Aorta (tissue), 5 donors: ENCODE measurements at places on chromosomes 6 and 20. TPM values are rescaled to one million over a fixed set of nuclear protein-coding genes. Genes with fewer than 3 reads are reported as not detected.

GRCh38 chr6:106097411-106098231 lies 11.5 kb downstream of the PRDM1 start:
- no peak overlapping the region for H3K27ac ChIP-seq
- H3K27me3 ChIP-seq = no peaks in the 10 kb centered on the region

- H3K4me1 ChIP-seq = no peaks in the 10 kb centered on the region
- H3K27me3 ChIP-seq = no peaks in the 10 kb centered on the region
- DNase-seq = no peak
- H3K4me3 ChIP-seq = no peak overlapping the region
- H3K36me3 ChIP-seq = no peaks in the 10 kb centered on the region
- peak overlapping the region; percentile 96 for H3K27ac ChIP-seq
Measured at GRCh38 chr6:30782425-30783014, 38.2 kb upstream of the IER3 start.

- no peak overlapping the region for H3K4me3 ChIP-seq
- no peak overlapping the region for H3K27ac ChIP-seq
- DNase-seq = no peak
- H3K27me3 ChIP-seq = no peaks in the 10 kb centered on the region
- no peaks in the 10 kb centered on the region for H3K36me3 ChIP-seq
Measured at GRCh38 chr6:22442826-22443225, 126.5 kb upstream of the HDGFL1 start.

DNA sequence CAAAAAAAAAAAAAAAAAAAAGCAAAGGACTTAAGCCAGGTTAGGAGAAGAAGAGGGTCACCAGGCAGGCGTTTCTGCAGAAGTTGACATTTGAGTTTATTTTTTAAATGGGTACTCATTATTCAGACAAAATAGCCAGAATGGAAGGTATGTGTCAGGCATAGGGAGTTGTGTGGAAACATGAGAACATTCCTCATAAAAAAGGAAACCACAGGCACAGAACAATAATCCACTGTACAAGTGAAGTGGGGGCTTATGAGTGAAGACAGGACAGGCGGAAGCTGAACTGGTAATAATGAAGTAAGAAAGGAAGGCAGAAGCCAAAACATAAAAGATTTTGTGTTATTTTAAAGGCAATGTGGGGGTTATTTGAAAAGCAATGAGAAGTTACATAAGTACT lies 104.6 kb downstream of the EPB41L2 start:
- H3K4me1 ChIP-seq = peaks cover 2% of the 10 kb centered on the region
- no peak overlapping the region for H3K4me3 ChIP-seq
- no peak overlapping the region for H3K27ac ChIP-seq
- DNase-seq = no peak
- no peaks in the 10 kb centered on the region for H3K27me3 ChIP-seq

DNA sequence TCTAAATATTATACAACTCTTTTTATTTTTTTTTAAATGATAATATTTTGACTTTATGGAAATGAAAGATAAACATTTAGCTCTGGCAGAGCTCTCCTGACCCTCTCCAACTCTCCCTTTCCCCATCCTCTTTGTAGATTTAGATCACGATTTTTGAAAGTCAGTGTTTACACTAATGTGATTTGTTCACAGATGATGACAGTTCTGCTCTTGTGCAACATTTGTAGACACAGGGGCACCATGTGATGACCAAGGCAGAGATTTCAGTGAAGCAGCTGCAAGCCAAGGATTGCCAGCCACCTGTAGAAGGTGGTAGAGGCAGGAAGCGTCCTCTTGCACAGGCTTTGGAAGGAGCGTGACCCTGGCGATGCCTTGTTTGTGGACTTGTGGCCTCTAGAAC lies 483.2 kb downstream of the QKI start:
- H3K36me3 ChIP-seq = no peaks in the 10 kb centered on the region
- H3K4me1 ChIP-seq = no peaks in the 10 kb centered on the region
- no peak for DNase-seq
- H3K27ac ChIP-seq = no peak overlapping the region

DNA sequence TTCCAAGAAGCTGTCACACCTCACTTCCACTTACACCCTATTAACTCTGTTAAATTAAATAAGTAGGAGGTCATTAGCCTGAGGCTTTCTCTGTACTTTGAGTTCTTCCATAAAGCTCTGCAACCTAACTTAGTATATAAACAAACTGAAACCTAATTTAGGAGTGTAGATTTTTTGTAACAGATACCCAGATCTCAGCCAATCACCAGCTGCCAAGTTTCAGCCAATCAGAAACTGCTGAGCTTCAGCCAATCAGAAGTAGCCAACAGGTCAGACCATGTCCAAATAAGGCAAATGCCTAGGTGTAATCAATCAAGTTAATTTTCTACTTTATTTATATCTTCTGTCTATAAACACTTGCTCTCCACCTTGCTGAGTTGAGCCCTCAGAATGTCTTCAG lies 142.7 kb upstream of the SULF2 start:
- H3K4me3 ChIP-seq = no peak overlapping the region
- H3K4me1 ChIP-seq = no peaks in the 10 kb centered on the region
- no peaks in the 10 kb centered on the region for H3K27me3 ChIP-seq

DNA sequence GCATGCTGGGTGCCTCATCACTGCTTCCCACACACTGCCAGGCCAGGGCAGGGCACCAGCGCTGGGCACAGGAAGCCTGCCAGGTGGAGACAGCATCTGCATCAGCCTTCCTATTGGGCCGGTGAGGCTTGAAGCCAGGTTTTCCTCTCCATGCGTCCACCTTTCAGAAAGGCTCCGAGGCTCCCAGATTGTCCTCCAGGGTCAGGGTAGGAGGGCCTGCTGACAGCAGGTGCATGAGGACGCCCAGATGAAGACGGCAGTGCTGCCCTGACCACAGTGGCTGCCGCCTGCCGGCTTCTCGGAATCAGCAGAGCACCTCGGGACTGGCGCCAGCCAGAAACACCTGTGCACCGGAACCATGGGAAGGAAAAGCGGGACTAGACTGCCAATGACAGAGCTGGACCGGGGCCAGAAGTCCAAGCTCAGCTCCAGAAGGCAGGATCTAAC lies 170.5 kb upstream of the CST7 start:
- no peak overlapping the region for H3K4me3 ChIP-seq
- no peaks in the 10 kb centered on the region for H3K36me3 ChIP-seq
- H3K27ac ChIP-seq = no peak overlapping the region
- no peak for DNase-seq
- no peaks in the 10 kb centered on the region for H3K27me3 ChIP-seq

GRCh38 chr6:19637010-19637409 lies 200.2 kb upstream of the ID4 start:
- no peak for DNase-seq
- H3K36me3 ChIP-seq = no peaks in the 10 kb centered on the region
- H3K27me3 ChIP-seq = no peaks in the 10 kb centered on the region
- no peaks in the 10 kb centered on the region for H3K4me1 ChIP-seq
- H3K4me3 ChIP-seq = no peak overlapping the region

The ERVFRD-1 gene
- total RNA-seq = 0.12 TPM
